ENCODE measurements at places on chromosomes 6 and 20. TPM values are rescaled to one million over a fixed set of nuclear protein-coding genes. Genes with fewer than 3 reads are reported as not detected.

The STMND1 gene
- total RNA-seq = not detected

The TPD52L1 gene
- 96.7 TPM for total RNA-seq

The BMP6 gene
- total RNA-seq = 10.4 TPM

The DUSP15 gene
- 8.8 TPM for total RNA-seq

The SLC17A1 gene
- total RNA-seq = not detected

The TP53INP2 gene
- total RNA-seq = 59.5 TPM

The FBXL4 gene
- total RNA-seq = 20.6 TPM

- DNase-seq = no peak
These were observed 21.7 kb upstream of the TGM2 start for GRCh38 chr20:38186788-38187221.

DNA sequence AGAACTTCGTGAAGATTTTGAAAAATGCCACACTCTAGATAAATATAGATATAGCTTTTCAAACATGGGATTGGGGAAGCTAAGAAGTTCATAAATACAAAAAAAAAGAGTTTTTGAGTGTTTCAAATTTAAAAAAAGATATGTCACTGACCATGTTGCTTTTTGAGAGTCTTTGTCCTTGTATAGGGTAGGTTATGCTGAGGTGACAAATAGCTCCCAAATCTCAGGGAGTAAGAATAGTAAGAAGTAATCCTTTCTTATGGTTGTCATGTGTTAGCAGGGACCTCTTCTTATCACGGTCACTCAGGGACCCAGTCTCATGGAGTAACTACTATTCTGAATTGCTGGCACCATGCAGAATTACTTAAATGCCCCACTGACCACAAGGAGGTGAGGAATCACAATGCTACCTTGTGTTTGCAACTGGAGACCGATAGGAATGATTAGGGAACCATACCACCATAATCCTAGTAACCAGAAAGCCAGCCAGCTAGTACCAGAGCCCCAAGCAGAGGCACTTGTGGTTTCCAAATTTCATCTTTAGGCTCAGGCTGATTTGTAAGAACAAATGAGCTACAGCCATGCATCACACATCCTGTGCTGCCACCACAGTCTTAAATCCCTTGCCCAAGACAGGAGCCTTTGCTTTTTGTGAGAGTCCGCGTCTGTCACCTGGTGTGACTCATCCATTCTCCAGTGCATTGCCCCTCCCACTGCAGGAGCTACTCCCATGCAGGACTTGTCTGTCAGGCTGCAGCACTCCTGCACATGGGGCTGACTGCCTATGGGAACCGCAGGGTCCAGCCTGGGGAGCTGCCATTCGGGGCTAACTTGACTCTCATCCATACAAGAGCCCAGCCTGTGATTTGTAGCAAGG, 42.4 kb upstream of the ADGRF4 start:
- DNase-seq = no peak

- DNase-seq = no peak
These were observed 123.2 kb upstream of the RPS6KA2 start for GRCh38 chr6:166750108-166750793.

DNA sequence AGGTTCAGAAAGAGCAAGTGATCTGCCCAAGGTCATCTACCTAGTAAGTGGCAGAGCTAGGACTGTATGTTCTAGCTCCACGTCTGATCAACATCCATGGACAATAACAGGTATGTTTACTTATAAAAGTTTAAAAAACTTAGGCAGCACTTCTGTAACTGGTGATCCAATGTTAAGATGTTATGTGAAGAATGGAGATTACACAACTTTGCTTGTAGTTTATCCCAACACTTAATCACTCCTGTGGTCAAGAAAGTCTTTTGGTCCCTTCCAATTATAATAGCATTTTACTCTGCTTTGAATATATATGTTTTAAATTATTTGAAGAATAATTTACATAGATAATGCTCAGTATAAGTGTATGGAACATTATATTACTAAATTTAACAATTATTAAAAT, 4.8 kb downstream of the FBXO30 start:
- no peak for DNase-seq

- no peak for DNase-seq
These were observed 24.9 kb downstream of the ZBP1 start for GRCh38 chr20:57595041-57596030.

- DNase-seq = no peak
These were observed 192.2 kb upstream of the LRFN2 start for GRCh38 chr6:40779409-40779808.

GRCh38 chr20:20443504-20443903, 75.6 kb downstream of the INSM1 start:
- DNase-seq = no peak

DNA sequence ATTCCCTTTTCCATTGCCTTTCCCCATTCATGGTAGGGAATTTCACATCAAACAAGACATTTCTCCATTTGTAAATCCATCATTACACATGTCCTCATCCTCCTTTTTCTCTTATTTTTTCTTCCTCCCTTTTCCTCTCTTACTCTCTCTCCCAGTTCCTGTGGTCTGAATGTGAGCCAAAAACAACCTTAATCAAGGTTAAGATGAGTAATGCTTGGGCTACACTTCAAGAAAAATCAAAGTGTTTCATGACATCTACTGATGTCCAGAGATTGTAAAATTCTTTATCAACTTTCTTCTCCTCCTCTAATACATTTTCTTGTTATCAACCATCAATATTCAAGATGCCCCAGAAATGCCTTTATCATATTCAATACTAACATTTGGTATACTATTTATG, 208.0 kb upstream of the PRND start:
- DNase-seq = no peak

- DNase-seq = no peak
These were observed 77.9 kb upstream of the ID4 start for GRCh38 chr6:19759117-19759880.

- DNase-seq = no peak
These were observed 34.3 kb downstream of the SDHAF4 start for GRCh38 chr6:70601014-70601413.

GRCh38 chr6:125598422-125598821, 151.0 kb upstream of the HEY2 start:
- DNase-seq = peak; percentile 66

GRCh38 chr20:21433329-21433890, 36.1 kb upstream of the NKX2-4 start:
- DNase-seq = no peak

DNA sequence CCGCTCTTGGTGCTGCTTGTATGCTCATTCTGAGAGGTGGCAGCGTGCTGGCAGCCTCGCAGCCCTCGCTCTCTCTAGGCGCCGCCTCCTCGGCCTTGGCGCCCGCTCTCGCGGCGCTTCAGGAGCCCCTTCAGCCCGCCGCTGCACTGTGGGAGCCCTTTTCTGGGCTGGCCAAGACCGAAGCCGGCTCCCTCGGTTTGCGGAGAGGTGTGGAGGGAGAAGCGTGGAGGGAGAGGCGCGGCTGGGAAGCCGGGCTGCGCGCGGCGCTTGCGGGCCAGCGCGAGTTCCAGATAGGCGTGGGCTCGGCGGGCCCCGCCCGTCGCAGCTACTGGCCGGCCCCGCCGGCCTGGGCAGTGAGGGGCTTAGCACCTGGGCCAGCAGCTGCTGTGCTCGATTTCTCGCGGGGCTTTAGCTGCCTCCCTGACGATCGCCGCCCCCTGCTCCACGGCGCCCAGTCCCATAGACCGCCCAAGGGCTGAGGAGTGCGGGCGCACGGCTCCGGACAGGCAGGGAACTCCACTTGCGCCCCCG, 19.5 kb upstream of the FAM8A1 start:
- no peak for DNase-seq

GRCh38 chr6:101516578-101516977, 123.1 kb downstream of the GRIK2 start:
- DNase-seq = no peak

- no peak for DNase-seq
These were observed 6.3 kb upstream of the WFDC13 start for GRCh38 chr20:45695496-45695895.

DNA sequence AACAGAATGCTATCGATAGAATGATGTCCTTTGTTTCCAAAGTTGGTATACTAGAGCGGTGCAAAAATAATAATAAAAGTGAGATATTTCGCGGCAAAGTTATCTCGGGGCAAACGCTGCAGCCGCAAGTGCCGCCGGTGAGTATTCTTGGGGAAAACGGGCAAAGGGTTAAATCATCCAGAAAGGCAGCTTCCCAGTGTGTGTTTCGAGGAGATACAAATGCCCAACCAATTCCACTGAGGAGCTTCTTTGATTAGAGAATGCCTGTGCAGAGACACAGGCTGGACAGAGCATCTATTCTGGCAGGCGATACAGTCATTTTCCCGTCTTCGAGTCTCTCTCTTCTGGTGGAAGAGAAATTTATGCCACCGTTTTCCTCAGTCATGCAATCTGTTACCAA, 58.0 kb upstream of the MPC1 start:
- DNase-seq = no peak

Measured in right atrium auricular region (tissue), 2 donors.